ENCODE measurements at places on chromosomes 1 and 21.

- peak; percentile 59 for DNase-seq
Observed at GRCh38 chr1:193019442-193020026, 39.6 kb downstream of the UCHL5 start.

DNA sequence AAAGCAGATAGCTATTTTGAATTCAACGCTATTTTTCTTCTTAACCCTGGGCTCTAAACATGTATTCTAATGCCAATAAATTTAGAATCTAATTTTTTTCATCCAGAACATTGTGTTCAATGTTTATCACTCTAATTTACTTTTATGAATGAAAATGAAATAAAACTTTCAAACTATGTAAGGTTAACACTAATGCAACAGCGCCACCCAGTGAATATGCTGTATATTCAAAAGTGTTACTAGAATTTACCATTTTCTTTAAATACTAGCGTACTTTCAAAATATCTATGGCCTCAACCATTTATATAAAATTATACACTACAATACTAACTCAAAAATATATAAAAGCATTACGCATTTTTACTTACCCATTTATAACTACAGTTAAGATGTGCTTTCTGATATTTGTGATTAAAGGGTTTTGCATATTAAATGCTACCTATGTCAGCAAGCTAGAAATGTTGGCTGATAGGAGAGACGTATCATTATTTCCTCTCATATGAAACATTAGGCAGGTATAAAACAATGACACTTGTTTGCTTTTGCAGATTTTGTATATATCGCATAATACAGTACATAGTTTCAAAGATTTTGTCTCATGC lies 5.9 kb upstream of the NUF2 start:
- DNase-seq, result peak; percentile 58

DNA sequence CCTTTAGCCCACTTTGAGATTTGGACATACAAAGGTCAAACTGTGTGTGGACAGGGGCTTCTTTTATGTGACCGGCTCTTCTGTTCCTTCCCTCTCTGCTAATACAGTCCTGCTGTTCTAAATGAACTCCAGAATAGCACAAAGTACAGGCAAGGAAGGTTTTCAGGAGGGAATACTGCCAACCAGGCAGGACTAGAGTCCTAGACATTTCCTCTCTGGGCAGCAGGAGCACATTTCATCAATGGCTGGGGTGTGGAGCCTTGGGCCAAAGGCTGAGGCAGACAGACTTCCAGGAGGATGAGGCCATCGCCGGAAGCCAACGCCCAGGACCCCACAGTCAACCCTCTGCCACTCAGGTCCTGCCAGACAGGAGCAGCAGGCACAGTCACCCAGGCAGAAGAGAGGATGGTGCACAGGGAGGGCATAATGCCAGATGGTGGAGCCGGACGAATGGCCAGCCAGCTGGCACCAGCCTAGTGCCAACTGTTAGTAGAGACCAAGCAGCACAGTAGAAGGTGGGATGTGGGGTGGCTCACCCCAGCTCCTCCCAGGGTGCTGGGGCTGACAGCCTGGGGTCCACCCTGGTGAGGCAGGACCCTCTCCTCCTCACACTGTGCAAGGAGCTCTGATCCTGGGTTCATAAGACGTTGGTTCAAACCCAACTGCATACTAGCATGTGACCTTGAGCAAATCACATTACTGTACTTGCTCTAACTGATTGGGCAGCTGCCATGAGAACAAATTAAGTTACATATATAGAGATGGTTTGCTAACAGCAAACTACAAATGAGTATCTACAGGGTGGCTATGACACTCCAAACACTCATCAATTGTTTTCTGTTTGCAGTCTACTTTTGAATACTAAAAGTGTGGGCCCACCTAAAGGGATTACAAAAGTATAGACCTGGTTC lies 410.7 kb downstream of the SIPA1L2 start:
- DNase-seq, result no peak

DNA sequence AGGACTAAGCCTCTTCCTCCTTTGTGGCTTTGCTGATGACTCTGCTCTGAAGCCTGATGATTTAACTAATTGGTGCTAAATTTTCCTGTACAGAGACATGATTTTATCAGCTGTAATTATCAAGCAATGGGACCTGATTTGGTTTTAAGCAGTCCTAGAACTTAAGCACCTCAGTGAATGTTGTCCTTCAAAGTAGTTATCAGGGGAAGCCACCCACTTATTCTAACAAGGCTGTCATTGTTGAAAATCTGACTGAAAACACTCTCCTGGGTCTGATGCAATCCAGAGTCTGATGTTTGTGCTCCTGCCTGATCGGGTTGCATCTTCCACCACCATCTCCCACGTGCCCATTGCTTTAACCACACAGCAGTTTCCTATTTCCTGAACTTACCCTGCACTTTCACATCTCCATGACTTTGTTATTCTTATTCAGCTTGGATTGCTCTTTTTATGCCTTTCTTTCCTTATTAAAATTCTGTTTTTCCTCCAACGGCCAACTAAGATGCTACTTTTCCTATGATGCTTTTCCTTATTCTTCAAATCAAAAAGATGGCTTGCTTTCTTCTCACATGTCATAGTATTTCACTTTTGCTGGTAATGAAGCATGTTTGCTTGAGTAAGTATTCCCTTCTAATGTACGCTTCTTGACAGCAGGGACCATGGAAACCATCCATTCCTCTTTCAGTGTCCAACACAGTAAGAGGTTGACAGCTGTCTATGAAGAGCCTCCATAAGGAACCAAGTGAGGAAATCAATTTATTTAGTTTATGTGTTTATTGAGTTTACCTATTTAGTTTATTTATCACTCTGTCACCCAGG lies 55.0 kb downstream of the S1PR1 start:
- DNase-seq, result no peak

DNA sequence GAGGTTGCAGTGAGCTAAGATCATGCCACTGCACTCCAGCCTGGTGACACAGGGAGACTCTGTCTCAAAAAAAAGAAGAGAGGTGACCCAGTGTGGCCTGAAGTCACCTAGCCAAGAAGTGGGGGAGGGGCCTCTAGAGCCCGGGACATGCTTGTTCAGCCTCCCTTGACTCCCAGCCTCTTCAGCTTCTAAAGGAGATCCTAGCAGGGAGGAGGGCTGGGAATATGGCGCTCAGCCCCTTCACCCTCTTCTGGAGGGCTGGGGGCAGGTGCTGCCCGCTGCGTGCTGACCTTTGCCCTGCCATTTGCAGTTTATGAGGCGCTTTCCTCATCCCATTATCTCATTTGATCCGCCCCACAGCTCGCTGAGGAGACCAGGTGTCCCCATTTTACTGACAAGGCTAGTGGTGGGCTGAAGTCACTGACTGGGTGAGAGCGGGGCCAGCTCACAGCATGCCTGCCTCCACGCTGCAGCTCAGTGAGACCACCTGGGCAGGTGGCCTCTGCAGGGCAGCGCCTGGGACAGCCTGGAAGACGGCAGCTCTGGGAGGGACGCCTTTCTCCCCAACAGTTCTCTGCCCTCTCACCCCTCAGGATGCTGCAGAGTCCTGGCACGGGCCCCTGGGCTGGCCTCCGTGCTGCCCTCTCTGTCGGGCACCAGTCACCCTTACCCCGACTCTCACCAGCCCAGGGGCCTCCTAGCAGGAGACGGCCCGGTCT lies 7.5 kb downstream of the ELF3 start:
- peak; percentile 42 for DNase-seq

GRCh38 chr1:46948629-46949416 lies 7.5 kb upstream of the CYP4A11 start:
- no peak for DNase-seq

DNA sequence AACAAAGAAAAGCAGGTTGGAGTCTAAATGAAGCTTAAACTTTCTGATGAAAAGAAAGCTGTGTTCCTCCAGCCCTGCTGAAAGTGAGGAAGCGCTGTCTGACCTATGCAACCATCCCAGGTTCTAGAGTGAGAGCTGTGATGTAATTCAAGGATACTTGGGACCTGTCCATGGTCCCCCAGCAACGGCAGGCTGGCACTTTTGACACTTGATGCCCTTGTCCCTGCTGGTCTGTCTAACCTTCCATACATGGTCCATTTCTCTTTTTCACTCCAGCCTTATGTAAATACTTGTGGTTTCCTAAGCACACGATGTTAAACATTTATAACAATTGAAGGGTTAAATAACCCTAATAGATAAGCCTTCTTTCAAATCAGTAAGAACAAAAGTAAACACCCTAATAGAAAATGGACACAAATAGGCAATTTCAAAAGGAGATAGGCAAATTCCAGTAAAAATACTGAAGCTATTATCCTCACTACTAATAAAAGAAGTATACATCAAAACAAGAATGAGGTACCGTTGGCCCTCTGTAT lies 17.7 kb upstream of the KDM4A start:
- no peak for DNase-seq

- DNase-seq, result no peak
Observed at GRCh38 chr1:64147759-64148158, 55.7 kb upstream of the UBE2U start.

DNA sequence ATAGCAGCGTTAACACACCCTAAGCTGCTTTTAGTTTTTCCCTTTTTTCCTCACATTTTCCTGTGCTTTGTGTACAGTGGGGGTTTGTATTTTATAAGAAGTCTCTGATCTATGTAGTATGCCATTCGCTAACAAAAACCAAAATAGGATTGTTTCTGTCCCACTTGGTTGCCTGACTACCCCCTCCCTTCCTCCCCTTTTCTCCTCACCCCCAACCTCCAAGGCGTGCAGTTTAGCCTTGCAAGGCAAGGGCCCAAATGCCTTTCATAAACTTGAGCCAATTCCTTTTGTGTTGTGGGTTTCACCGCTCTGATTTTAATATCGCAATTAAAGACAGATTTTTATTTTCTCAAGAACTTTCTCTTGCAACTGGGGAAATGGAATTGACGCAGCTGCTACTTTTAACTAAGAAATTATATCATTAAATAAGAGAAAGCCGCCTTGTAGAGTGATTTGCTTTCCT lies 276.9 kb downstream of the TM2D1 start:
- DNase-seq, result no peak

- no peak for DNase-seq
Observed at GRCh38 chr1:65998763-65999583, 206.3 kb downstream of the PDE4B start.

DNA sequence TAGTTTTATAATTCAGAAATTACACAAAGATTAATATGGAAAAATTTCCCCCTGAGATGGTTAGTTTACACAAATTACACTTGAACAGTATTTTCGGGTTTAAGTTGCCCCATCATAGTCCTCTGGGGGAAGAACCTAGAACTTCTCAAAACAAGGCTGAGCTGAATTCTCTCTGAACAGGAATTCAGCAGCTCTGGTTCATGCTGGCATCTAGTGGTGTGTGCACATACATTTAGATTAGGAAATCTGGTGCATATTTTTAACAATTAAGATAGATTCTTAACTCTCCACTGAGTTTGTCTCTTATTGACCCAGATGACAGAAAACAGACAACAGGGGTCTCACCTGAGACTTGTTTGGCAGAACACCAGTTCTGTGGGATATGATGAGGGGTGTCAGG lies 410.7 kb downstream of the DSCAM start:
- no peak for DNase-seq

All from NCI-H2081 (cell line).